ENCODE measurements at places on chromosomes 3 and 15.

GRCh38 chr3:130779486-130779885 is 32.9 kb upstream of the PIK3R4 start:
- DNase-seq = no peak

DNA sequence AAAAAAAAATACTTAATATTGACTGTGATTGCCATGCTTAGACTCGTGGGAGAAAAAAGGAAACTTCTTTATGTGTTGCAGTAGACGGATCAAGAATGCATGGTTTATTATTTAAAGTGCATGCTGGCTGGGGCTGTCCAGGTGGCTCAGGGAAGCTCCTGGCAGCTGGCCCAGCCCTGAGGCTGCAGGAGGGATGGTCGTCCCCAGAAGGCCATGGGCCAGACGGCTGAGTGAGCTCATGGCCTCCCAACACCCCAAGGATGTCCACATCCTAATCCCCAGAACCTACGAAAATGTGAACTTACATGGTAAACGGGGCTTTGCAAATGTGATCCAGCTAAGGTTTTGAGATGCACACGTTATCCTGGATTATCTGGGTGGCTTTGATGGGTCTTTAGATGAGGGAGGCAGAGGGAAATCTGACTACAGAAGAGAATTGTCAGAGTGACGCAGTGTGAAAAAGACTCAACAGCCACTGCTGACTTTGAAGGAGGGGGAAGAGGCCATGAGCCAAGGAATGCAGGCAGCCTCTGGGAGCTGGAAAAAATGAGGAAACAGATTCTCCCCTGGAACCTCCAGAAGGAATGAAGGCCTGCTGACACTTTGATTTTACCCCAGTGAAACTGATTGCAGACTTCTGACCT is 29.8 kb downstream of the ADAMTS17 start:
- DNase-seq = no peak

GRCh38 chr15:69538379-69538778 is 85.8 kb downstream of the RPLP1 start:
- DNase-seq = no peak

- no peak for DNase-seq
Measured at GRCh38 chr3:128070898-128071591, 18.8 kb downstream of the SEC61A1 start.

- DNase-seq = no peak
Measured at GRCh38 chr15:90889313-90889730, 5.0 kb downstream of the FES start.

- DNase-seq = no peak
Measured at GRCh38 chr3:188248036-188248561, 94.1 kb downstream of the LPP start.

- DNase-seq = no peak
Measured at GRCh38 chr15:91712286-91712685, 141.2 kb upstream of the SLCO3A1 start.

GRCh38 chr3:152318512-152318911 is 49.8 kb downstream of the MBNL1 start:
- no peak for DNase-seq

DNA sequence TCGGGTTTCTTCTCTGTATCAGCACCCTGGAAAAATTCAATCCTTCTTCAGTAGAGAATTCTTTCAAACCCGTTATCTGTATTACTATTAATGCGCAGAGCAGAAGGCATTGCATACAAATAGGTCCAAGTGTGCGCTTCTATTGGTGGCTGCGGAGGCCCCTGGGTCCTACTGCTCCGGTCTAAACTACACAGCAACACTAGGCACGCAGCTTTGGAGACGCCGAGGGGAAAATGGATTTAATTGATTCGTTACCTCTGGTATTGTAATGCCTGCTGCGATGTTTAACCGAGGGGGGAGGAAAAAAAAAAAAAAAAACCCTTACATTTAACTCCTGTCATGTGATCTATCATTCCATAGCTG is at the start of gene ROBO1:
ROBO1 (minus strand) TSS at position 94 of the 363 bp plus-strand sequence.
- no peak for DNase-seq

DNA sequence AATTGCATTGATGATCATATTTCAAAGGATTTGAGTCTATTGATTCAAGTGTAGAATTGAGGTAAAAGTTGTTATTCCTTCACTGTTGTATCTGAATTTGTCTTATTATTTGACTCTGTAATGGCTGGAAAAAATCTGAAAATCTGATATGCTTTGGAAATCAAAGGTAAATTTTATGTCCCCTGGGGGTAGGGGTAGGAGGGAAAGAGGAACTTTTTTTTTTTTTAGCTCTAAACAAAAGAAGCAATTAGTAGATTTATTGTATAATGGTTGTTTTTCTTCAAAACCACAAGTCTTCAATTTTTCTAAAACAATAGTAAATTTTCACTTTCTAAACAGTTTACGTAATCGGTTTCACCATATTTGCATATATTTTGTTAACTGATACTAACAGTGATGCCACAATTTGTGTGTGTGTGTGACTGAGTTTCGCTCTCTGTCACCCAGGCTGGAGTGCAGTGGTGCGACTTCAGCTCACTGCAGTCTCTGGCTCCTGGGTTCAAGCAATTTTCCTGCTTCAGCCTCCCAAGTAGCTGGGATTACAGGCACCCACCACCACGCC is 91.7 kb upstream of the GOLGA6L4 start:
- no peak for DNase-seq

GRCh38 chr15:101615986-101616848 is 36.0 kb downstream of the TM2D3 start:
- no peak for DNase-seq
